Prostate gland (tissue), 2 donors: ENCODE measurements at places on chromosomes 16 and 17.

DNA sequence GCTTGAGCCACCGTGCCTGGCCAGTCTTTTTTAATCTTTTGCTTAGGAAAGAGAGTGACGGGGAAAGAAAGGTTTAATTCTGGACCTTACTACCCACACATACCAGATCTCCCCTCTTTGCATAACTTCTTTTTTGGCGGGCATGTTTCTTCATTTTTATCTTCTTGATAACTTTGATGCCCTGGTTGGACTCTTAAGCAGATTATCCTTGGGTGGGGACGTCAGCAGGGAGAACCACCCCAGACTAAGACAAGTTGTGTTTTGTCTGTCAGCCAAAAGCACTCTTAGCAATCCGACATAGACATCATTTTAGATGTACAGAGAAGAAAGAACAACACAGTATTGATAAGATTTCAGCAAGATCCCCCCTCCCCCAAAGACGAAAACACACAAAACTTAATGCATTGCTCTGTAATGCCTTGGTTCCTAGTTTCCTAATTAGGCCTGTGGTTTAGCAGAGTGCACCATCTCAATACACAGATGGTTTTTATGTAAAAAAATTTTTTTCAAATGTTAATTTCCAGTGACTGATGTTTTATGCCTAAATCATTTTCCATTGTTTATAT lies 99.9 kb downstream of the MSI2 start:
- no peak for DNase-seq

DNA sequence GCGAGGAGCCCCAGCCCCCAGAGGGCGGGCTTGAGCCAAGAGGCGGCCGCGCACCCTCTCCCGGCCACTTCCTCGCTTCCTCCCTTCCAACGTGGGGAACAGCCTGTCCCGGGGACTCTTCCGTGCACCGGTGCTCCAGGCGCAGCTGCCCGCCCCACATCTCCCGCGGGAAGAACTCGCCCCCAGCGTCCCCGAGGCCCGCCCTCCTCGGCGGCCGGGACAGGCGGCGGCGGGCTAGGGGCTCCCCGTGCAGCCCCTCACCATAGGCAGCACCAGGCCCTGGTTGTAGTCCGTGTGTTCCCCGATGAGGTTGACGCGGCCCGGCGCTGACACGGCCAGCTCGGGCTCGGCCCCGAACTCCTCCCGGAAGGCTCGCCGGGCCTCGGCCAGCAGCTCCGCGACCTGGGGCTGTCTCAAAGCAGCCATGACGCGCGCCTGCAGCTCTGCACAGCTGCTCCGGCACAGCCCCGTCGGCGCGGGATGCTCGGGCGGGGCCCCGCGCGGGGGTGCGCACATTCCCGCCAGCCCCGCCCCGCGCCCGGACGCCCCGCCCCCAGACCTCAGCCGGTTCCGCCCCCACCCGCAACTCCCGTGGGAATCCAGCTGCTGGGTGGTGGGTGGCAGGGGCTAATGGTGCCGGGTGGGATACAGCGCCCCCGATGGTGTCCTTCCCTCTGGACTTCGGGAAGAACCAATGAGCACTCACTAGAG lies at the start of gene GALK1:
Gene GALK1 (minus strand): TSS at position 482 of the 711 bp plus-strand sequence. CDS start 56 bp downstream, at position 426.
- peak; percentile 59 for DNase-seq

DNA sequence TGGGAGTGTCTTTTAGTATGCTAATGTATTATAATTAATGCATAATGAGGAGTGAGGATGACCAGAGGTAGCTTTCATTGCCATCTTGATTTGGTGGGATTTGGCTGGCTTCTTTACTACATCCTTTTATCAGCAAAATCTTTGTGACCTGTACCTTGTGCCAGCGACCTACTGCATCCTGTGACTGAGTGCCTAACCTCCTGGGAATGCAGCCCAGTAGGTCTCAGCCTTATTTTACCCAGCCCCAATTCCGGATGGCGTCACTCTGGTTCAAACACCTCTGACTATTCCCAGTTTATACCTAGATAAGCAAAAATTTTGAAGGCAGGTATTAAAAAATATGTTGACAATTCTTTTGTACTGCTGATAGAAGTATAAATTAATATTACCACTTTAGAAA lies 10.5 kb upstream of the BLMH start:
- DNase-seq = no peak

GRCh38 chr16:17469011-17469740 lies 1.6 kb downstream of the XYLT1 start:
- DNase-seq = no peak

GRCh38 chr17:8249621-8250500 lies 772 bp downstream of the PFAS start:
- no peak for DNase-seq

GRCh38 chr17:48394821-48395220 lies 35.2 kb downstream of the SKAP1 start:
- DNase-seq = no peak

- DNase-seq = no peak
Observed at GRCh38 chr16:50271148-50272041, 5.0 kb downstream of the ADCY7 start.
